ENCODE measurements at places on chromosomes 3 and 15.

GRCh38 chr15:63244399-63244798, 33.0 kb upstream of the APH1B start:
- no peak for DNase-seq

DNA sequence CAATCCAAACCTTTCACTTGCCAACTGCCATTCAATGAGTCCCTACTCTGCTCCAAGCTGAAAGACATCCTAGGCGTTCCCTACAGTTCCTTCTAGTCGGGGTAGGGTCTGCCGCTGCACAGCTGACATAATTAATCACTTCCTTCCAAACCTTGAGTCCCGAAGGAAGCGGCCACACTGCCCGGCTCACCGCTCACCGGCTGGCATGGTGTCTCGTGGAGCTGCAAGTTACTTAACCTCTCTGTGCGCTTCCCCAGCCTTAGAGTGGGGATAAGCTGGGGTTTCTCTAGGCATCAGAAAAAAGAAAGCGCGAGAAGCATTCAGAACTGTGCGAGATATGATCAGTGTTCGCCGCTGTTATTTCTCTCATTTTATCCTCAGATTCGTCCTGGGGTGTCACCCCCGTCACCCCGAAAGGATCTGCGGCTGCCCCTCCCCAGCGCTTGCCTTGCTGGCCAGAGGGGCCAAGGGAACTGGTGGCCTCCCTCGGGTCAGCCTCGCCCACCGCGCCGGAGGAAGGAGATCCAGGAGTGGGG, 748 bp downstream of the MRPS25 start:
- DNase-seq, result no peak

DNA sequence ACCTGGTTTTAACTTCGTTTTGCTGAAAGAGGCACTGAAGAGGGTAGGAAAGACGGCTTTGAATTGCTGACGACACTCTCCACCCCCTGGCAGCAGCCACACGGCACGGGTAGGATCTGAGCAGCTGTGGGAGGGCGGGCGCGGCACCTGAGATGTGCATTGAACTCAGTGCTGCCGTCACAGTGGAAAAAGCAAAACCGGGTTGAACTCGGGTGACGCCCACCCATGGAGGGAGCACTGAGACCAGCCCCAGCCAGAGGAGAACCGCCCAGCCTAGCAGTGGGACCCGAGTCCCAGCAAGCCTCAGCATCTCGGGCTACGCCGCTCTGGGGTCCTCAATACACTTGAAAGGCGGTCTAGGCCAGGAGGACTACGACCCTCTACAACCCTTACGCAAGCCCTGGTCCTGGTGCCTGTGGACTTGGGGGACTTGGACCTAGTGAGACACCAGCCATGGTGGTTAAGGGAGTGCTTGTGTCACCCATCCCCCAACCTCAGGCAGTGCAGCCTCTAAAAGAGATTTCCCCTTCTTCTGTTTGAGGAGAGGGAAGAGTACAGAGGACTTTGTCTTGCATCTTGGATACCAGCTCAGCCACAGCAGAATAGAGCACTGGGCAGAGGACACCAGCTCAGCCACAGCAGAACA, 50.0 kb upstream of the RPL35A start:
- no peak for DNase-seq

- DNase-seq, result no peak
These were observed 1.2 kb upstream of the DAZL start for GRCh38 chr3:16606398-16606797.

- DNase-seq, result no peak
These were observed 2.3 kb downstream of the GORASP1 start for GRCh38 chr3:39104961-39105686.

DNA sequence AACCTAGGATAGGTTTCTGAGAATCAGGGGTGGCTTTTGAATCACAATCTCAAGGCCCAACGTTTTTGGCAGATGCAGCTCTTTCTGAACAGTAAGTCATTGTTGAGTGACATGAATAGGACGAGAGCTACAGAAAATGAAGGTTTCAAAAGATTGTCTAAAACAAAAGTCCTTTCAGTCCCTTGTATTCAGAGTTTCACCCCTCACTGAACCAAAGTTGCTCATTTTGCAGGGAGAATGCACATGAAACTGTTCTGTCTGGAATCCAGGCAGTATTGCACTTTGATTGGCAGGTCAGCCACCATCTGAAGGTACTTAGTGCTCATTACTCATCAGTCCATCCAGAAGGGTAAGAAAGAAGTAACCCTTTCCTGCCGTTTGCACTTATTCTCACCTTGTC, 24.1 kb upstream of the RASGRP1 start:
- DNase-seq, result no peak

DNA sequence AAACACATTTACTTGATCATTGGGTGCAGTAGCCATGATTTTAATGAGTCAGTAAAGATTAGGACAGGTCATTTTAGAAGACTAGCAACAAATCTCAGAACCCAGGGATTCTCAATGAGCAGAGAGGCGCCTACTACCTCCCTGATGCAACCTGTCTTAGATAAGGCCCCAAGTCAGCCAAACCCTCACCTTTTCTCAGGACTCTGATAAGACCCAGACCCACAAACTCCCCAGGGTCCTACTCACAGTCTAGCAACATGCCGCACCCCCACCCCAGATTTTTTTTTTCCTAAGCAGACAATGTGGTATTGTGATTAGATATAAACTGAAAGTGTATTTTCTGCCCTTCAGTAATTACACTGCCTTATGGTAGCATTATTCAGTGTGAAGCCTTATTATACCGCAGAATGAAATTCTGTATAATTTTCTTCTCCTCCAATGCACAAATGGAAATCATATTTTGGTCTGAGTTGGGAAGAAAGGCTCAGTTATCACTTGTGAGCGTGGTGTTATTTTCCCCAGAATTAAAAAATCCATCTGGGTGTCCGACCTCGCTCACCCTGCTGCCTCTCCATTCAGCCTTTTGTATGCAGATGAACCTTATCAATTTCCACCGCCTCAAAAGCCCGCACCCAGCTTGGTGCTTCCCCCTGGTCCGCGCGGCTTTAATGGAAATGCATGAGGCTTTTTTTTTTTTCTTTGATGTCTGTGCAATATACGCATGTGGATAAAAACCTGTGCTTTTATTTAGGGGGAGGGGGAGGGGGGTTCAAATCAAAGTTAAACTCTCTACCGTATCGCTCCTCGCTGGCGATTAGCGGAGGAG, 122.0 kb upstream of the SOX14 start:
- DNase-seq, result no peak

DNA sequence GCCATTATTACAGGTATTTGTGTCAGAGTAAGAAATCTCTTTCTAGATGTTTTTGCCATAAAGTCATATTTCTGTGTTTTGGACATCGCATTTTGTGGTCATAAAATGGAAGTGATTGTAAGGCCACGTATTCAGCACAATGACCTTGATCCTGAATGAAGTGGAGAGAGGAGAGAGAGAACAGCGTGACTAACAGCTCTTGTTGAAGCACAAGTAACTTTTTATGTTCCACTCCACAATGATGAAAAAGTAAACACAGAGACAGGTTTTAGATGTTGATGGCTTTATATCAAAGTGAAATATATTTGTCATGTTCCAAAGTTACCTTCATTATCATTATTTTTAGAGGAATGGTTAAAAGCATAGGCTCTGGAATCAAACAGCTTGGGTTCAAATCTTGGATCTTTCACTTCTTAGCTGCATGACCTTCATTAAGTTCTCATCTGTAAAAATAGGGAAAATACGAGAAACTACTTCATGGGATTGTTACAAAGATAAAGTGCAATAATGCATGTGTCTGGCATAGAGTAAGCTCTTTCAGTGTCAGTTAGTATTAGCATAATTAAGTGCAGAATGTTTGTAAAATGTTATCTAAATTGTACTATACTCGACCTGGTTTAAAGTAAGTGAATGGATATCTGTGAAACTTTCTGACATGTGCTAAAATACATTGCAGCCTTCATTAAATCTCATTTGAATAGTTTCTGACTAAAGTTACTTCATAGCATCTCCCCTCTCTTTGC, 341.5 kb upstream of the DNAJC19 start:
- DNase-seq, result no peak

GRCh38 chr3:129245141-129245540, 4.3 kb upstream of the COPG1 start:
- DNase-seq, result no peak

DNA sequence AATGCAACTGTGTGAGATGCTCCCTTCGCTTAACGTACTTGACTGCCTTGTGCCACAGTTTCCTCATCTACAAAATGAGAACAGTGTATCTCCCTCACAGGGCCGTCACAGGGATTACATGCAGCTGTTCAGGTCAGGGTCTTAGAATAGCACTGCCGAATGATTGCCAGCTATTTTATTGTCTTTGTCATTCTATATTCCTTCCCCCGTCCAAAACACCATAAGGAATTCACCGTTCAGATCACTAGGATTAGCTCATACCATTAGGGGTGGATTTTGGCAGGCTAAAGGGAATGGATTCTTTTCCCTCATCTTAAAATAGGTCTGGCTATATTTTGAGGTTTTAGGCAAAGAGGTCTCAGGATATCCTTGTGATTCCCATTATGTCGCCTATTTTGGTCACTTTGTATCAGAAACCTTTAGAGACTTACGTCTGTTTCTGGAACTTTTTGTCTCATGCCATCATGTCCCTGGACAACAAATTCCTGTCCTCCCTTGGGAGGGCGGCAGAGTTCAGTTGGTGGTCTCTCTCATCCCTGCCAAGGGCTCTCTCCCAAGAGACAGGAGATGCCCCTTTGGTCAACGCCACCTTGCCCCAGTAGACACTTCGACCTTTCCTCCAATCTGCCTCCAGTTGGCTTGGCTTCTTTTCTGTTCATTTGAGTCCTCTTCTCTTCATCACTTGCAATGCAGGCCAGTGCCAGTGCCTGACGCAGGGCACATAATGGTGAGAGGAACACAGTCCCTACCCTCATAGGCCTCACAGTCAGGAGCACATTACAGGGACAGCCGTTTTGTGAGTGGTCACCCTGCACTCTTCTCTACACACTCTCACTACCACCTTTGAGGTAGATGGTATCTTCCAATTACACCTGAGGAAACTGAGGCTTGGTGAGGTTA, 171.6 kb upstream of the BHLHE40 start:
- no peak for DNase-seq

GRCh38 chr3:59052803-59053411, 3.1 kb upstream of the CFAP20DC start:
- no peak for DNase-seq

- DNase-seq, result no peak
These were observed 72.4 kb upstream of the MME start for GRCh38 chr3:155007729-155008128.

DNA sequence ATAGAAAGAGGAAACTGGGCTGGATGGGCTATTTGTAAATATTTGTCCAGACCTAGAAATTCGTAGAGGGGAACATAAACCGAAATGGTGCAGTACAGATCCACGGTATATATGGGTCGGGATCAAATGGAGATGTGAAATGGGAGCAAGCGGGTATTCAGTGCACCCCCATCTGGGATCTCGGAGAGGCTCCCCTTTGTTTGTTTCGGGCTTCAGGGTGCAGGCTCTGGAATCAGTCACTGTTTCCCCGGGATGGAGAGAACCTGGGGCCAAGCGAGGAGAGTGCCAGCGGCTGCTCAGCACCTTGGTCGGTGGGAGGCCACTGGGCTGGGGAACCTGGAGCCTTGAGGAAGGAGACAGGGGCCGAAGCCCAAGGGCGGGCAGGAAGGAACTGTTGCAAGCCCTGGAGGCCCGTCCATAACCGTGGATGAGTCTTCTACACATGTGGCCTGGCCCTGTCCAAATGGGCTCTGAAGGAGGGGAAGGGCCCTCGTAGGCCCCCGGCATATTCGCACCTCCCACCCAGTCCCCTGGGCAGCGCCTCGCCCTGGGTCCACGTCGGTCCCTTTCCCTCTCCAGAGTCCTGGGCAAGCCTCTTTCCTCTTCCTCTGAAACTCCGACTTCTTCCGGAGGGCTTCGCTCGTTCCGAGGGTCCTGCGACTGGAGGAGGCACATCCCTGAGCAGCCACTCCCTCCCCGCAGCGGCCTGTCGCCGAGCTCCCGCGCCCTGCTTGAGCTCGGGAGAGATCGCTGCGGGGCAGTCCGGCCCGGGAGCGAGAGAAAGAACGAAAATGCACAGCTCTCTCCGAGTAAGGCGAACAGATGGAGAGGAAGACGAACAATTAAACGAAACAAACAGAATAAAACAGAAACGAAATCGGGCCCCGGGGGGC, 3.0 kb downstream of the ISL2 start:
- DNase-seq, result no peak

DNA sequence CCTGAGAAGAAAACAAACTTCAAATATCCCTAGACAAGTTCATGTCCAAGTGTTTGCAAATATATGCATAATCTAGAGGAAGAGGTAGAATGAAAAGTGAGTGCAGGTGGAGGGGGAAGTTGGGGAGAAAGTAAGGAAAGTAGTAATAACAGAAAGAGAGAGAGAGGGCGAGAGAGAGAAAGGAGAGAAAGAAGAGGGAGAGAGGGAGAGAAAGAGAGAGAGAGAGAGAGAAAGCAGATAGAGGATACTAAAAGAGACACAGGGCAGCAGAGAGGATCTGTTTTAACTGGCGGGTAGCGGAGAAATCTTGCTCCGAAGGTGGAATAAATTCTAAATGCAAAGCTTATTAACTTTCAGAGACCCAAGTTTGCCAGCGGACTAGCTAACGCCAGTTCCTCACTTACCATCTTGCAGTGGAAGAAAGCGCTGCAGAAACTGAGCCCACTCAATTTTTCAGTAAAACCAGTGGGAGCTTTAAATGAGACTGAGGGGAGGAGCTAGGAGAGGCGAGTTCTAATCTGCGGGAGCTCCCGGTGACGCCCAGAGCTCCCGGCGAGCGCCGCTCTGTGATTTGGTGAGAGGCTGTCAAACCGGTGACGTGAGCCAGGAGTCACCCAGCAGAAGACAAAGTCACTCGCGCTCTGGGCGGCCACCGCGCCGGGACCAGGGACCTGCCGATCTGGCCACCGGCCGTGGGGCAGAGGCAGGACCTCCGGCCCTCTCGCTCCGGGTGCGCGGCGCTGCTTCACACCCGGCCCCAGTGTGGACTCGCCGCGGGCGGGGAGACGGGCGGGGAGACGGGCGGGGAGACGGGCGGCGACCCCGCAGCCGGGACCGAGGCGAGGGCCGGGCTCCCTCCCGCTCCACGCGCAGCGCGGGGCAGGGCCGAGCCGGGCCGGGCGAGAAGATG, at the start of gene GMNC:
Gene GMNC (minus strand): TSS at position 486 of the 910 bp plus-strand sequence. CDS start 79 bp downstream, at position 407.
- no peak for DNase-seq

DNA sequence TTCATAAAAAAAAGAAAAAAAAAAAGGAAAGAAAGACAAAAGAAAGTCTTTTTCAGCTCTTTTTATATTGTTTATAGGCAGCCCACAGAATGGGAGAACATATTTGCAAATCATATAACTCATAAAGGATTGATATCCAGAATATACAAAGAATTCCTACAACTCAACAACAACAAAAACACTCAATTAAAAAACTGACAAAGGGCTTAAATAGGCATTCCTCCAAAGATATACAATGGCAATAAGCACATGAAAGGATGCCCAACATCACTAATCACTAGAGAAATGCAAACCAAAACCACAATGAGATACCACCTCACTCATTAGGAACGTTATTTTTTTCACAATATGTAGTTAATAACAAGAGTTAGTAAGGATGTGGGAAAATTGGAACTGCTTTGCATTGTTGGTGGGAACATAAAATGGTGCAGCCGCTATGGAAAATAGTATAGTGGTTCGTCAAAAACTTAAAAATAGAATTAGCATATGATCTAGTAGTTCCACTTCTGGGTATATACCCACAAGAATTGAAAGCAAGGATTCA, 54.2 kb upstream of the CMTM8 start:
- no peak for DNase-seq

- DNase-seq, result no peak
These were observed 48.9 kb downstream of the RFTN1 start for GRCh38 chr3:16464511-16465148.

- DNase-seq, result peak; percentile 38
These were observed 1.5 kb downstream of the MGA start for GRCh38 chr15:41661518-41662225.
